WTC11 (cell line): ENCODE measurements at places on chromosomes 3 and 15. TPM values are rescaled to one million over a fixed set of nuclear protein-coding genes. Genes with fewer than 3 reads are reported as not detected.

SHC4 gene
- 0.44 to 0.63 TPM (median 0.46 TPM) in 3 replicates for total RNA-seq

GRCh38 chr3:195296662-195297061 is 25.7 kb upstream of the XXYLT1 start:
- no peak overlapping the region for H3K27ac ChIP-seq
- no peak overlapping the region for H3K4me3 ChIP-seq
- DNase-seq = no peak

GNAT1 gene
- total RNA-seq = 0.13 to 0.39 TPM (median 0.14 TPM) in 3 replicates

DNA sequence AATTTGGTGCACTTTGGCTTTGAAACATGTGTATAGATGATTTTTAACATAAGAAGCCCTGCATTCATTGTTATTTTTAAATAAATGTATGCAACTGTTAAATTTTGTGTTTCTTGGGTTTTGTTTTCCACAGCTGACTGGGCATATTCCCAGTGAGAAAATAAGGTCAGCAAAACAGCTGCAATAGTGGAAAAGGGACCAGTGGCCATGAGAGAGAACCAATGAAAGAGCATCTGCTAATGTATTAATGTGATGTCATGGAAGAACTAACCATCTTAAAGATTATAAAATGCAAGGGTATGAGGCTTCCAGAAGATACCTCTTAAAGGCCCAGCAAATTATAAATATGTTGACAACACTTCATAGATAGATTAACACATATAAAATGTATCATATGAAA is 31.0 kb upstream of the KBTBD12 start:
- no peak overlapping the region for H3K27ac ChIP-seq
- no peaks in the 10 kb centered on the region; the same call in 1 of the 2 replicates for H3K27me3 ChIP-seq
- H3K4me1 ChIP-seq = no peaks in the 10 kb centered on the region; the same call in 1 of the 2 replicates
- H3K36me3 ChIP-seq = no peaks in the 10 kb centered on the region

PLCH1 gene
- total RNA-seq = 8.4 to 8.9 TPM (median 8.8 TPM) in 3 replicates

DNA sequence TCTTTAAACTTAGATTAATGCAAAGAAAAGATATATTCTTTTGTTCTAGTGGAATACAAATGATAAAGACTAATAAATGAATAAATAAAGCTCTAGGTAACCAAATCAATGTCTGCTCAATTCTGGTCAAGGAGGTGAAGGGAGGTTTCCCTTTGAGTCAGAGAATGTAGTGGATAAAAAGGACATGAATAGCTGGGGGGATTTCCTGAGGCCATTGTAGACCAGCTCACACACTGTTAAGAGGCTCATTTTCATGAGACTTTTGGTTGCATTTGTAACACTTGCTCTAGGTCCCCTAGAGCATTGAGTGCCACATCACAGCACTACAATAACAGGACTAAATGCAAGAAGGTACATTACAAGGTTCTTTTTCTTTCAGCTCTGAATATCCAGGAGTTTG is 170.7 kb downstream of the TIGIT start:
- no peaks in the 10 kb centered on the region for H3K36me3 ChIP-seq
- H3K4me3 ChIP-seq = no peak overlapping the region
- peaks cover 6% of the 10 kb centered on the region for H3K4me1 ChIP-seq
- H3K27me3 ChIP-seq = no peaks in the 10 kb centered on the region
- DNase-seq = no peak
- no peak overlapping the region for H3K27ac ChIP-seq

DNA sequence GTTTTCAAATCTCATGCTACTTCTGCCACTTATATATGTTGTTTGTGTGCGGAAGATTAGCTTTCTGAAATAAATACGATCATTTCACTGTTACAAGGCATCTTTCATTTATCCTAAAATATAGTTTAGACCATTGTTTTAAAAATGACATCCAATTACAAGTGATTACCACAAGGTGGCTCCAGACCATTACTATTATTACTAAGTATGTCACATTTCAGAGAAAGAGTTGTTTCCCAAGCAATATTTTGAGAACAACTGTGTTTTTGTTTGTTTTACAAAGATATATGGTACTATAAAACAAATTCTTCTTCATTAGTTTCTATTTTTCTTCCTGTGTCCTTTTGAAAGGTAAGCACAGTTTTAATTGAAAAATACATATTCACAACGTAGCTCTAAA is 136.0 kb upstream of the RAP2B start:
- no peaks in the 10 kb centered on the region for H3K36me3 ChIP-seq
- H3K4me3 ChIP-seq = no peak overlapping the region
- H3K27me3 ChIP-seq = no peaks in the 10 kb centered on the region
- H3K27ac ChIP-seq = no peak overlapping the region
- no peak for DNase-seq

GRCh38 chr15:50880206-50880605 is 28.3 kb upstream of the AP4E1 start:
- H3K4me3 ChIP-seq = no peak overlapping the region
- H3K27ac ChIP-seq = no peak overlapping the region
- no peaks in the 10 kb centered on the region for H3K4me1 ChIP-seq
- DNase-seq = no peak
- no peaks in the 10 kb centered on the region for H3K36me3 ChIP-seq

AQR gene
- 55.6 to 62.1 TPM (median 57.9 TPM) in 3 replicates for total RNA-seq

- peaks cover 48% of the 10 kb centered on the region for H3K4me1 ChIP-seq
- no peak for DNase-seq
- no peak overlapping the region for H3K27ac ChIP-seq
- peaks cover 11% of the 10 kb centered on the region for H3K36me3 ChIP-seq
- H3K27me3 ChIP-seq = peaks cover 3% of the 10 kb centered on the region; the same call in 1 of the 2 replicates
These were observed 42.4 kb downstream of the TIGIT start for GRCh38 chr3:114336122-114336697.

GRCh38 chr3:99012051-99012450 is 110.6 kb upstream of the DCBLD2 start:
- no peaks in the 10 kb centered on the region for H3K27me3 ChIP-seq
- no peak for DNase-seq
- peaks cover 3% of the 10 kb centered on the region; the same call in 1 of the 2 replicates for H3K36me3 ChIP-seq
- H3K4me1 ChIP-seq = no peaks in the 10 kb centered on the region
- H3K4me3 ChIP-seq = no peak overlapping the region

LRRC31 gene
- not detected in 3 replicates for total RNA-seq

DNA sequence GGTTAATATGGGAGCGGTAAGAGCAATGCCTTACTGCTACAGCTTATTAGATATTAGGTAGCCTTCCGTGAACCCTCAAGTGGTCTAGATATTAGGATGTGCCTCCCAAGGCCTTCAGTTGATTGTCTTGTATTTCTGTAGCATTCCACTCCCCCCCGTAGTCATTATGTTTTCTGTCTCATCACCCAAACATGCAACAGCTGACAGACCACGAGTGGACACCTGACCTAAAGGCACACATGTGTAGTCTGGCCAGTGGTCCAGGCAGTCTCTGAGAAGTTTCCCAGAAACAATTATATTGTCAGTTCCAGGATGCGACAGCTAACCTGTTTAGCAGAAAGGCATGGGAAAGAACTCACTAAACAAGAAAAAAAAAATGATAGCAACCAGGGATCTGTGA is 1000.9 kb downstream of the AGBL1 start:
- no peak for DNase-seq
- no peaks in the 10 kb centered on the region for H3K36me3 ChIP-seq
- no peak overlapping the region for H3K4me3 ChIP-seq
- H3K4me1 ChIP-seq = peaks cover 4% of the 10 kb centered on the region; the same call in 1 of the 2 replicates
- H3K27ac ChIP-seq = no peak overlapping the region

- H3K27ac ChIP-seq = no peak overlapping the region
- no peak for DNase-seq
- peaks cover 7% of the 10 kb centered on the region for H3K4me1 ChIP-seq
- no peak overlapping the region for H3K4me3 ChIP-seq
- H3K36me3 ChIP-seq = no peaks in the 10 kb centered on the region
- no peaks in the 10 kb centered on the region for H3K27me3 ChIP-seq
These were observed 515.3 kb downstream of the ZBBX start for GRCh38 chr3:166864473-166865467.

GRCh38 chr15:47820057-47820746 is 102.9 kb downstream of the SEMA6D start:
- peaks cover 36% of the 10 kb centered on the region for H3K4me1 ChIP-seq
- H3K36me3 ChIP-seq = no peaks in the 10 kb centered on the region
- H3K4me3 ChIP-seq = no peak overlapping the region
- H3K27me3 ChIP-seq = no peaks in the 10 kb centered on the region; the same call in 1 of the 2 replicates
- no peak for DNase-seq
- no peak overlapping the region for H3K27ac ChIP-seq

- no peak overlapping the region for H3K27ac ChIP-seq
- H3K4me1 ChIP-seq = no peaks in the 10 kb centered on the region
- H3K36me3 ChIP-seq = no peaks in the 10 kb centered on the region
These were observed 420.3 kb upstream of the PDZRN3 start for GRCh38 chr3:74045000-74045399.

DNA sequence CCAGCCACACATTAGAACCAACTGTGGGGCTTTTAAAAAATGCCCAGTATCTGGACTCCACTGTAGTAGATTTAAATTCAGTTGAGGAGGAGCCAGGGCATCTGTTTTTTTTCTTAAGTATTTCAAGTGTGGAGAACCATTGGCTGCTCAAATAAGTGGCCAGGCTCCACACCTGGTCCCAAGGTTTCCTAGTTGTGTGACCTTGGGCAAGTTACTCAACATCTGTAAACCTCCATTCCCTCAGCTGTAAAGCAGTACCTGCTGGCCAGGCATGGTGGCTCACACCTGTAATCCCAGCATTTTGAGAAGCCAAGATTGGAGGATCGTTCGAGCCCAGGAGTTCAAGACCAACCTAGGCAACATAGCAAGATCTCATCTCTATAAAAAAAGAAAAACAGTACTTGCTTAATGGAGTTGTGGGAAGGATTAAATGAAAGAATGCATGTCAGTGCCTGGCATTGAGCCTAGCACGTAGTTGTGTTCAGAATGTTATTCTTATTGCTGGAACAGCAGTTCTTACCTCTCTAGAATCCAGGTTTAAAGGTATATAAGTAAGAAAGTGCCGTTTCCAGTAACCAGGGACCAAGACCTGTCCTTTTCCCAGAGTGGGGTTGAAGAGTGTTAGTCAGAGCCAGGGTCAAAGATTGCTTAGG is 2.0 kb downstream of the PPP1R14D start:
- H3K36me3 ChIP-seq = no peaks in the 10 kb centered on the region
- no peak overlapping the region for H3K27ac ChIP-seq
- peaks cover 9% of the 10 kb centered on the region for H3K4me1 ChIP-seq
- no peak for DNase-seq

DNA sequence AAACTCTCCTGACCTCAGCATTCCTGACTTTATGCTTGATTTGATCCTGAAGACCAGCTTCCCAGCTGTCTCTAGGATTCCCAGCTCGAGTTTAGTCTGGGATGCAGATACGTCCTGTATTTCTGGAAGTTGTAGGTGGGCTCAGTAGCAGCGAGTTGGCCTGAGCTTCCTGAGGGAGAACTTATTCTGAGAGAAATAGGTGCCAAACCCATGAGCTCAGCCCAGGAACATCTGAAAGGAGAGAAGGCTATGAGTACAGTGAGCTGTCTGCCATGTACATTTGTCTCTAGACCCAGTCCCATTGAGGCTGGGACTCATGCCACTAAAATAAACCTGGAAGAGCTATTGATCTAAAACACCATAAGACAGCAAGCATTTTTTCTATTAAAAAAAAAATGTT is 36.6 kb upstream of the SLC9A9 start:
- peaks cover 2% of the 10 kb centered on the region; the same call in 1 of the 2 replicates for H3K27me3 ChIP-seq
- H3K4me3 ChIP-seq = no peak overlapping the region
- DNase-seq = no peak
- no peak overlapping the region for H3K27ac ChIP-seq
- peaks cover 32% of the 10 kb centered on the region for H3K4me1 ChIP-seq

- peaks cover 32% of the 10 kb centered on the region for H3K4me1 ChIP-seq
- peaks cover 12% of the 10 kb centered on the region for H3K27me3 ChIP-seq
- DNase-seq = peak; percentile 86
These were observed 1.4 kb downstream of the KBTBD13 start for GRCh38 chr15:65077981-65078352.
